ENCODE measurements at places on chromosomes 2 and 18.

DNA sequence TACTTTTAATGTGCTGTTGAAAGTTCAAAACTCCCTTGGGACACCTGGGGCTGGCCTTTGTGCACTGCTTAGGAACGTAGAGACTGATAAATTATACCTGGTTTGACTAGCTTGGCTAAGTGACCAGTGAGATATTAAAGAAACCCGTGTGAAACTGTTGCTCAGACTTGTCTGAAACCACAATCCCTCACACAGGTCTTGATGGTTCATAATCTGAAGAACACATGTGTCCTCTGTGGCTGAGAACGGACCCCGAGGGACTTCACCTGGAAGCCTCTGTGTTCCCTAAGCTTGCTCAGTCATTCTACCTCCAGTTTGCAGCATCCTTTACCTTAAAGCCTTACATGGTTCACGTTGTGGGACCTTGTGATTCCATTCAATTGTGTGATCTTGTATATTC is 218.8 kb downstream of the CBLN2 start:
- DNase-seq, result no peak

DNA sequence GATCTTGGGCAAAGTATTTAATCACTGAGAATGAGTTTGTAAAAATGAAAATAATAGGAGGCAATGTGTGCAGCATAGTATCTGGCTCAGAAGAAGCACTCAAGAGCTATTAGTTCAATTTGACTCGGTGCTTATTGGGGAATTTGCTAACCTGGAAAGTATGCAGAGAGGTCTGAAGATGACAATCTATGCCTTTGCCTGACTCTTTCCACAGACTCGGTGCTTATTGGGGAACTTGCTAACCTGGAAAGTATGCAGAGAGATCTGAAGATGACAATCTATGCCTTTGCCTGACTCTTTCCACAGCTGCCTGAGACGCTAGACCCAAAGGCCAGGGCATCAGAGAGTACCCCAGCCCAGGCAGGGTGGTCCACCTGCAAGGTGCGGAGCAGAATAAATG is 12.2 kb upstream of the SH3BP4 start:
- no peak for DNase-seq

GRCh38 chr2:1808981-1809422 is 64.7 kb upstream of the PXDN start:
- DNase-seq, result peak; percentile 44

DNA sequence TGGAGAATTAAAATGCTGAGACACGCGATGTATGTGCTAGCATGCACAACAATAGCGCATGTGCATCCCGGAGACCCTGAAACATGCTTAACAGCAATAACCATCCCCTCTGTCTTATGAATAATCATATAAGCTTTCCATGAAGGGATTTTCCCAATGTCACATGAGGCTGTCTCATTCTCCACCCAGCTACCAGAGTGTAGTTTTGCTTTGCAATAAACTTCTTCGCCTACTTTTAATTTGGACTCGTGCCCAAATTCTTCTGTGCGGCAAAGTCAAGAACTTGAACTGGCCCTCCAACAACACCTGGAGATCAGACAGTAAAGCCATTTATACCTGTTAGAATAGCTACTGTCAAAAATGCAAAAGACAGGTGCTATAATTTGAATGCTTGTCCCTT is 15.5 kb downstream of the LYG1 start:
- no peak for DNase-seq

DNA sequence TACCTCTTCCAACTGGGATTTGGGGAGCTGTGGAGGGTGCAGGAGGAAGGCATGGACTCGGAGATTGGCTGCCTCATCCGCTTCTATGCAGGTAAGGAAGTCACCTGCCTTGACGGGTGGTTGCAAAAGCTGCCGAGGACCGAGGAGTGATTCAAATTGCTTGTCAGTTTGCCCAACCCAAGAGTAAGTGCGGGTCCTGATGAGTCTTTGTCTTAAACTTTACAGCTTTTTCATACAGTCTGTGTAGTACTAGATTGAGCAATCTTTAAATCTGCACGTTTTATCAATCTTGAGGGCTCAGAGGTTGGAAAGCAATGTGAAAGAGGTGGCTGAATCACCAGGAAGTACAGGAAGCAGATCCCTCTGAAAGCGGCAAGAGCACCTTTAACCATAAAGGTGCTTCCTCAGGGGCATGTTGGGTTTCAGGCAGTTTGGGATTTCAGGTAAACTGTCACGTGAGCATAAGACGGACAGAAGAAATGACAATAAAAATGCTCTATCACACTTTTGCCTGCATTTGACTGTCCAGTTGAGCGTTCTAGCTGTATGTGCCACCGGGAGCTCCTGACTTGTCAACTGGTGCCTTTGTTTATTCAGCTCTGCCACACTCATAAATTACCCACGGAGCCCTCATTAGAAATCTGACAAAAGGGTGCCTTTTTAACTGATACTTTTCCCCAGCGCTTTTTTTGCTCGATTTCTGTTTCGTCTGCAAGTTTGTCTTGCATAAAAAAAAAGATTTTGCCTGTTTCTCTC is 2.0 kb downstream of the PHLPP1 start:
- DNase-seq, result peak; percentile 66

DNA sequence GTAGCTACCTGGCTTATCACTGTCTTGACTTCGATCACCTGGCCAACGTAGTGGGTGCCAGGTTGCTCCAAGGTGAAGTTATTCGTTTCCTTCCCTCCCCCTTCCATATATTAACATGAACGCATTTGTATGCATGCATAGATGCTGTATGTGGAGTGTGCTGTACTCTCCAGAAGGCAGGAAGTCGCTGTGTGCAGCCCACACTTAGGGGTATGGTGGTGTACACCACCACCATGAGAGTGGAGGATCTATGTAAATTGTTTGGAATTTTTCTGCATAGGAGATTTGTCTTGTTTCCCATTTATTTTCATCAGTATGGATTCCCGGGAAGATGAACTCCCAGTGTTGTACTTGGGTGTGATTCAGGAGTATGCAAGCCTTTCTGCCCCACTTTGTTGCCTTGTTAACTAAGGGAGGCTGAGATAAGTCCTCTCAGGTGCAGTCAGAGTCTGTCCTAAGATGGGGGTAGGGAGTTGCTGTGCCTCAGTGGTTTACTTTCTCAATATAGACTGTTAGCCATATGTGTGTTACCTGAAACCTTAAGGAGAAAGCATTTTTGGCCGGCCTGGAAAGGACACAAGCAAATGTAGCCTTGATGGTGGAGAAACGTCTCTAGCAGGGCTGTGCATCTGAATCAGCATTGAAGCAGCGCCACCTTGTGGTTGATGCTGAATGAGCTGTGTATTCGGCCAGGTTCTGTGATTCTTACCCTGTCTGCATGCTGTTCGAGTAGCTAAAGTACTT is 149.8 kb downstream of the TANC1 start:
- peak; percentile 75 for DNase-seq

- DNase-seq, result no peak
Observed at GRCh38 chr2:239153806-239154591, 246.8 kb downstream of the HDAC4 start.

DNA sequence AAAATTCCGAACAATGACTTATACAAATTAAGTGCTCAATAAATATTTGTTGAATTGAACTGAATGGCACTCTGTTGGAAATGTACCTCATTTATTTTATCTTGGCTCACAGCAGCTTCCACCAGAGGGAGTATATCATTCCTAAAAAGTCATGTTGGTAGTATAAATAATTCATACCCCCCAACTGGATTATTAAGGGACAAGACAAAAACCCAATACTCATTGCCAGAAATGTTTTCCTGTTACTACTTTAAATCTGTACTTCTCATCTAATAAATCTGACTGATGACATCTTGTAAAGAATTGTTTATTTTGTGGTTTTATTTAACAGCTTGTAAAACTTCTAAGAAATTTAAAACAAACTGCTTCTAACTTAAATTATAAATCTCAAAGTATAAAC is 163.9 kb downstream of the CDH2 start:
- DNase-seq, result peak; percentile 29

DNA sequence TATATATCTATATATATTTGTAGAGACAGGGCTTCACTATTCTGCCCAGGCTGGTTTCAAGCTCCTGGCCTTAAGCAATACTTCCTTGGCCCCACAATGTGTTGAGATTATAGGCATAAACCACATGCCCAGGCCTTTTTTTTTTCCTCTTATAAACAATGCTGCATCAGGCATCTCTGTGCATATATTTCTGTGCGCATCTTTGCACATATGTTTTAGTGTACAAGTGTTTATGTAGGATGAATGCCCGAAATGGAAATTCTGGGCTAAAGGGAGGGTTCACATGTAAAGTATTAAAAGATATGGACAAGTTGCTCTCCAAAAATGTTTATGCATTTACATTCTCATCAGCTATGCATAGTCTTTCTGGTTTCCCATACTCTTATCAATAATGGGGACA is 183.2 kb upstream of the SPRED2 start:
- DNase-seq, result no peak

DNA sequence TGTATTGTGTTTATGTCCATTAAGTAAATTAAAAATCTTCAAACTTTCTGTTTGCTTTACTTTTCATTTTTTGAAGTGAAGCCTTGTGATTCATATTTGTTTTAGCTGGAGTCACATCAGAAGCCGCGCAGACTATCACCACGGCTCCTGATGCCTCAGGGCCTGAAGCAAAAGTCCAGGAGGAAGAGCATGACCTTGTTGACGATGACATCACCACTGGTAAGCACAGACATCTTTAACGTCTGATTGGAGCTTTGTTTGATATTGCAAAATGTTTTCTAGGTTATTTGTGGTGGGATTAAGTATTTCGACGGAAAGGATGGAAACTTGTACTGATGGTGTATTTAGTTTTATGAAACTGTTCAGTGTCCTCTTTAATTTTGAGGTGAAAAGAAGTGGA is 164.8 kb downstream of the WDR7 start:
- DNase-seq, result no peak

GRCh38 chr2:1071650-1072049 is 121.0 kb downstream of the SNTG2 start:
- no peak for DNase-seq

- DNase-seq, result no peak
Observed at GRCh38 chr2:209162129-209162528, 261.7 kb upstream of the MAP2 start.

GRCh38 chr2:37653805-37654378 is 17.6 kb downstream of the CDC42EP3 start:
- no peak for DNase-seq

- no peak for DNase-seq
Observed at GRCh38 chr18:79625195-79625923, 54.2 kb upstream of the CTDP1 start.

DNA sequence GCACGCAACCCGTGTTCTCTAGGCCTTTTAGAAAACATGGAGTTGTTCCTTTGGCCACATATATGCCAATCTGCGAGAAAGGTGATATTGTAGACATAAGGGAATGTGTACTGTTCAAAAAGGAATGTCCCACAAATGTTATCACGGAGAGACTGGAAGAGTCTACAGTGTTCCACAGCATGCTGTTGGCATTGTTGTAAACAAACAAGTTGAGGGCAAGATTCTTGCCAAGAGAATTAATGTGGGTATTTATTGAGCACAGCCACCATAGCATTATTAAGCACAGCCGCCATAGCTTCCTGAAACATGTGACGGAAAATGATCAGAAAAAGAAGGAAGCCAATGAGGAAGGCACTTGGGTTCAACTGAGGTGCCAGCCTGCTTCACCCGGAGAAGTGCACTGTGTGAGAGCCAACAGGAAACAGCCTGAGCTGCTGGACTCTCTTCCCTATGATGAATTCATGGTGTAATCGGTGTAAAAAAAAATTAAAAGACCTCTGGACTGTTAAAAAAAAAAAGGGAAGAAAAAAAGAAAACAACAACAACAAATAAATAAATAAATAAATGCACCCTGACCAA is 29.0 kb upstream of the REL start:
- no peak for DNase-seq

DNA sequence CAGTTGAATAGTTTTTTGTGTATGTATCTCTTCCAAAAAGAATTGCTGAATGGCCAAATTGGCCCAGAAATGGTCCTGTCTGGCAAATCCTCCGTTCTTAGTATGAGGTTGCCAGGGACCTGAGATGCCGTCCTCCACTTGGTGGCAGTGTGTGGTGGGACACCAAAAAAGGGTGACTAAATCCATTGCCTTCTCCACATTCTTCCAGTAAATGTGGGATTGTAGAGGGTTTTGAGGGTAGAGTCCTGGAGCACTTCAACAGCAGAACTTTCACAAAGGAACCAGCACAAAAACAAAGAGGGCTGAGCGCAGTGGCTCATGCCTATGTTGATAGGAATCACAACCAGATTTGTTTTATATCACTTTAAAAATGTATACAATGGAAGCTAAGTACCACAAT is 199.9 kb downstream of the BCL2 start:
- peak; percentile 24 for DNase-seq

GRCh38 chr2:196427986-196428634 is 211.4 kb upstream of the CCDC150 start:
- DNase-seq, result no peak

GRCh38 chr2:217154923-217155322 is 295.1 kb upstream of the TNP1 start:
- no peak for DNase-seq

- DNase-seq, result no peak
Observed at GRCh38 chr2:3485166-3485565, 34.2 kb downstream of the ADI1 start.

DNA sequence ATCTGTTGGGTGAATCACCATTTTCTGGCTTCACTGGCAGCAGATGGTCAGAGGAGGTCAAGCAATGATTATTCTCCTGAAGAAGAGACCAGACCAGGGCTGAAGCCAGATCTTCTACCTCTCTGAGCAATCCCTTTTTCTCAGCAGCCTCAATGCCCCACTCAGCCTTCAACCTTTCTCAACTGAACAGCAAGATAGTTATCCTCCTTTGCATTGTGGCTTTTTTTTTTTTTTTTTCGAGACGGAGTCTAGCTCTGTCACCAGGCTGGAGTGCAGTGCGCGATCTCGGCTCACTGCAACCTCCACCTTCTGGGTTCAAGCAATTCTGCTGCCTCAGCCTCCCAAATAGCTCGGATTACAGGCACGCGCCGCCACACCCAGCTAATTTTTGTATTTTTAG is 50.5 kb downstream of the ZFP36L2 start:
- no peak for DNase-seq

- no peak for DNase-seq
Observed at GRCh38 chr18:22452226-22452668, 34.5 kb upstream of the CTAGE1 start.

- DNase-seq, result no peak
Observed at GRCh38 chr2:176383836-176384442, 114.7 kb downstream of the MTX2 start.

GRCh38 chr2:207385903-207386302 is 143.9 kb upstream of the CREB1 start:
- peak; percentile 81 for DNase-seq

DNA sequence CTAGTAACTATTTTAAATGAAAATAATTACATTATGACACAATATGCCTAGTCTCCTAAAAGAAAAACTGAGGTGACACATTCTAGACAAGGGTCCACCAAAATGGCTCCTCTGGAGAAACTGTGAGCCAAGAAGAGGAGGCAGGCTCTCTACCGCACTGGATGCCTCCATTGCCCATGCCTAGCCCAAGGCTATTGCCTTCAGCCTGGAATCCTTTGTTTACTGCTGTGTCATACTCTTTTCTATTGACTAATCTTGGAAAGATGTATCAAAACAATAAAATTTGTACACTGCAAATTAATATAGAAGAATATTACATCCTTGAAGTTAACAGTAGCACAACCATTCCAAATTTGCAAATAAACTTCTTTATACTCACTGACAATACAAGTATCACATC is 167.1 kb downstream of the RAB3GAP1 start:
- DNase-seq, result peak; percentile 18
